ENCODE measurements at places on chromosomes 6 and 20. TPM values are rescaled to one million over a fixed set of nuclear protein-coding genes. Genes with fewer than 3 reads are reported as not detected.

TGM3 gene
- 0.08 TPM for total RNA-seq

RHAG gene
- 345 TPM for total RNA-seq

RIMS1 gene
- total RNA-seq, result 0.09 TPM

MCHR2 gene
- total RNA-seq, result not detected

BNIP5 gene
- not detected for total RNA-seq

GRM1 gene
- total RNA-seq, result under 0.01 TPM

LCA5 gene
- total RNA-seq, result 0.84 TPM

RFX6 gene
- total RNA-seq, result not detected

- no peak for DNase-seq
- no peak overlapping the region for H3K4me3 ChIP-seq
- no peaks in the 10 kb centered on the region for H3K4me1 ChIP-seq
- H3K36me3 ChIP-seq, result no peaks in the 10 kb centered on the region
- no peak overlapping the region for H3K27ac ChIP-seq
- H3K27me3 ChIP-seq, result no peaks in the 10 kb centered on the region
Observed at GRCh38 chr6:108966855-108967755, 118.9 kb downstream of the ARMC2 start.

- H3K4me3 ChIP-seq, result no peak overlapping the region
- no peaks in the 10 kb centered on the region for H3K27me3 ChIP-seq
- no peak overlapping the region for H3K27ac ChIP-seq
- DNase-seq, result no peak
- H3K4me1 ChIP-seq, result no peaks in the 10 kb centered on the region
Observed at GRCh38 chr20:35297155-35297554, 4.9 kb upstream of the FAM83C start.

DNA sequence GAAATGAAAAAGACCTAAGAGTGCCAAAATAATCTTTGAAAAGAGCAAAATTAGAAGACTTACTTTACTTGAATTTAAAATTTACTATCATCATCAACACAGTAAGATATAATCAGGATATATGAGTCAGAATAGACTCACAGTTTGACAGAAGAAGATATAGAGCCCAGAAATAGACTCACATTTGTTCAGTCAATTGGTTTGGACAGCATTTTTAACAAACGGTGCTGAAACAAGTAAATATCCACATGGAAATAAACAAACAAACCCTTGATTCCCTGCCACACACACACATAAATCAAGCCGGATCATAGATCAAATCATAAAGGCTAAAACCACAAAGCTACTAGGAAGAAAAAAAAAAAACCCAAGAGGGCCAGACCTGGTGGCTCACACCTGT, 291.1 kb downstream of the ADGRG6 start:
- no peaks in the 10 kb centered on the region for H3K36me3 ChIP-seq
- H3K27ac ChIP-seq, result no peak overlapping the region
- H3K4me1 ChIP-seq, result no peaks in the 10 kb centered on the region
- H3K27me3 ChIP-seq, result peaks cover 2% of the 10 kb centered on the region

DNA sequence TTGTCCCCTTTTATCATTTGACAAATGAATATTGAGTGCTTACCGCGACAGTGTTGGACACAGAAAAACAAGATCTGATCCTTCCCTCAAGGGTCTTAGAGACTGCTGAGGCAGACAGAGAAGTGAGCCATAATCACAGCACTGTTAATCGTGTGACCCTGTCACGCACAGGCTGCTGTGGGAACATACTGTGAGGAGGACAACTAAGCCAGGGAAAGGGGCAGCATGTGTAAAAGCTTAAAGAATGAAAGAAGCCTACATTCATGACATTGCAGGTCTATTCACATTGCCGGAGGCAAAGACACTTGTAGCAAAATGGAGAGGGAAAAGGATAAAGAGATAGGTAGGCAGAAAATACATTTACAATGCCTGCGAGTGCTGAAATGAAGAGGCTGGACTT, 32.7 kb downstream of the TRDN start:
- H3K27me3 ChIP-seq, result no peaks in the 10 kb centered on the region
- no peak overlapping the region for H3K4me3 ChIP-seq
- no peak for DNase-seq
- no peak overlapping the region for H3K27ac ChIP-seq

DNA sequence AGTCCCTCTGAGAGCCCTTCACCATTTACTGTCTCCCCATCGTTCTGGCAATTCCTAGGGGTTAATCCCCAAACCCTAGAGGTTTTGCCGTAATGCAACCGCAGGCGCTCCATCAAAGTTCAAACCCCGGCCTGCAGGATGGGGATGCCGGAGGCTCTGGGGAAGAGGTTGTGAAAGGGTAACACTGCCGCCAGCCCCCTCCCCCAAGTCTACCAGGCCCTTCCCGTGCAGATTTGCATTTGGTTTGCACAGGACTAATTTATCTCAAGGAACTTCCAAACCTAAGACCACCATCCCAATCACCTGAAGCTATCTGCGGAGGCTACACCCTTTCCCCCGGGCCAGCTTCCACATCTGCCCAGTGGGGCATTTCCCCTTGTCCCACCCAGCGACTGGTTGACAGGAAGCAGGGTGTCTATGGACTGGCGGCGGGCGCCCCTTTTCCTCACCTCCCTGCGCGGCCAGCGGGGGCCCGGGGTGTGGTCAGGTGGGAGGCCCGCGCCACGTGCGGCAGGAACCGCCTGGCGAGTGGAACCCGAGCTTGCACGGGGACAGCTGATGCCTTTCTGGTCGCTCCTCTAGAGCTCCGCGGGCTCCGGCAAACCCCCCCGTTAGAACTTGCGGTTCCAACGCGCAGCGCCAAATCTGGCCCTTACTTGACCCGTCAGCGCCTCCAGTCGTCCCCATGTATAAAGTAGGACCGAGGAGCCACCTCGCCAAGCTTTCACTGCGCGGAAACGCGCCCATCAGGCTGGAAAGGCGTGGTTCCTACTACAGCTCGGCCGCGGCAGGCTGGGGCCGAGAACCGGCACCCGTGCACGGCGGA, 9.4 kb upstream of the SLC4A11 start:
- H3K4me3 ChIP-seq, result no peak overlapping the region
- no peak for DNase-seq
- no peak overlapping the region for H3K27ac ChIP-seq
- peaks cover 5% of the 10 kb centered on the region for H3K4me1 ChIP-seq
- no peaks in the 10 kb centered on the region for H3K27me3 ChIP-seq
- peaks cover 3% of the 10 kb centered on the region for H3K36me3 ChIP-seq

- no peak overlapping the region for H3K4me3 ChIP-seq
- DNase-seq, result no peak
- H3K4me1 ChIP-seq, result no peaks in the 10 kb centered on the region
- no peaks in the 10 kb centered on the region for H3K36me3 ChIP-seq
Observed at GRCh38 chr6:37689381-37689780, 8.3 kb downstream of the MDGA1 start.

DNA sequence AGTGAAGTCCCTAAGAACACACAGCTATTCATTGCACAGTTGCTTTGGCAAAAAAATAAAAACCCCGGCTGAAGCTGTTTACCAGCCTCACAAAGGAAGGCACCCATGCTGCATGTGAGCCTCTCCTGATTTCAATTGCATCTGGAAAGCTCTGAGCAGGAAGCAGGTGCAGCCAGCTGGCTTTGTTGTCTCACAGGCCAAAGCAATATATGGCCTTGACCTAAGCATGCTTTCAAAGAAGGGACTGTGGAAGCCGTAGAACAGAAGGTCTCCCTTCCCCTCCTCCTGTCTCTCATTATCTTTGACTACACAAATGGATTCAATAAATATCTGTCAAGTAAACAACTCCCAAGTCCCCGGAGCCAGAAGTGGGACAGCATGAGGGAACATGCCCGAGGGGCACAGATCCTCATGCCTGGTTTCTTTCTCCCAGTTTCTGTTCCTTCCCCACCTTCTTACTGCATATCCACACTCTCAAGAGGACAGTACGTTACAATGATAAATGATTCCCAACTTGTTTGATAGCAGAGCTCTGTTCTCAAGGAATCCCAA, 57.2 kb upstream of the PCSK2 start:
- H3K27me3 ChIP-seq, result no peaks in the 10 kb centered on the region
- no peak overlapping the region for H3K27ac ChIP-seq
- no peak for DNase-seq

DNA sequence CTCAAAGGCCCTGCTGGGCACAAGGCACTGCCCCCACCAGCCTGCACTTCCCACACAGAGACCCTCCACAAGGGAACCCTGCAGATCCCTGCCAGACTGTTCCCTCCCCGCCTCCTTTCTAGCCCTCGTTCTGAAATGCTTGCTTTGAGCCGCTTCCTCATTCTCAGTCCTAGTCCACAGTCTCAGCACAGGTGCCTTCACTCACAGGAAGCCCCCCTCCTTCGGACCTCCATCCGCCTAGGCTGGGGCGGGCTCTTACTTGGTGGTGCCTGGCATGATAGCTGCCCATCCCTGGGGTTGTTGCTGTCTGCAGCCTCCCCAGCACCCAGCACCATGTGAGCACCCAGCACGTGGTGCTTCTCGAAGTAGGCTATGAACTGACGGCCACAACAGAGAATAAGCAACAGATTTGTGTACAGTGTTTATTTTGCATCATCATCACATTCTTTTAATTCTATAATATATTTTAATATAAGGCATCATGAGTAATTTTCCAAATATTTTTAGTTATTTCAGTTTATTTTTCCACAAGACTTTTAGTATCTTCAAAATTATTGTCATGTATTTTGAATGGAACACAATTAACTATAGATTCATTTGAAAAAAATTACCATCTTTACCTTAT, 12.3 kb downstream of the CST5 start:
- no peaks in the 10 kb centered on the region for H3K4me1 ChIP-seq
- H3K36me3 ChIP-seq, result no peaks in the 10 kb centered on the region
- DNase-seq, result no peak
- no peak overlapping the region for H3K4me3 ChIP-seq
- H3K27ac ChIP-seq, result no peak overlapping the region

DNA sequence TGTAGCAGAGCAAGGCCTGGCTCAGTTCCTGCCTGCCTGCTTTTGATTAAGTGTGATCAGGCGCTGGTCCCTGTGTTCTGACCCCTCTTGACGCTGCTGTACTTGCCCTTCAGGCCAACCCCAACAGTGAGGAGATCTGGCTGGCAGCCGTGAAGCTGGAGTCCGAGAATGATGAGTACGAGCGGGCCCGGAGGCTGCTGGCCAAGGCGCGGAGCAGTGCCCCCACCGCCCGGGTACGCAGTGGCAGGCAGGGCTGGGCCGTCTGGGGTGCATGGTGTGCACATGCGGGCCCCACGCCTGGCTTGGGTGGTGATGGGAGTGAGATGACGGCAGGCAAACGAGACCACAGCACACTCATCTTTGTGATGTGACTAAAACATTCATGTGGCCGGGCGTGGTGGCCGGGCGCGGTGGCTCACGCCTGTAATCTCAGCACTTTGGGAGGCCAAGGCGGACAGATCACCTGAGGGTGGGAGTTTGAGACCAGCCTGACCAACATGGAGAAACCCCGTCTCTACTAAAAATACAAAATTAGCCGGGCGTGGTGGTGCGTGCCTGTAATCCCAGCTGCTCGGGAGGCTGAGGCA, 10.1 kb upstream of the C20orf204 start:
- DNase-seq, result no peak
- peaks cover 15% of the 10 kb centered on the region for H3K4me1 ChIP-seq
- no peak overlapping the region for H3K4me3 ChIP-seq
- peaks cover 25% of the 10 kb centered on the region for H3K36me3 ChIP-seq
- no peaks in the 10 kb centered on the region for H3K27me3 ChIP-seq

GRCh38 chr20:54625497-54625896, 150.1 kb downstream of the DOK5 start:
- no peak for DNase-seq
- no peak overlapping the region for H3K4me3 ChIP-seq
- no peak overlapping the region for H3K27ac ChIP-seq
- no peaks in the 10 kb centered on the region for H3K27me3 ChIP-seq
- H3K36me3 ChIP-seq, result no peaks in the 10 kb centered on the region

- H3K4me3 ChIP-seq, result no peak overlapping the region
- no peaks in the 10 kb centered on the region for H3K27me3 ChIP-seq
- H3K4me1 ChIP-seq, result no peaks in the 10 kb centered on the region
- H3K36me3 ChIP-seq, result no peaks in the 10 kb centered on the region
- no peak overlapping the region for H3K27ac ChIP-seq
Observed at GRCh38 chr6:68229566-68229965, 405.5 kb upstream of the ADGRB3 start.

GRCh38 chr20:56697476-56697875, 68.4 kb downstream of the TFAP2C start:
- no peaks in the 10 kb centered on the region for H3K4me1 ChIP-seq
- H3K36me3 ChIP-seq, result no peaks in the 10 kb centered on the region
- no peak overlapping the region for H3K4me3 ChIP-seq
- DNase-seq, result no peak
- no peak overlapping the region for H3K27ac ChIP-seq

DNA sequence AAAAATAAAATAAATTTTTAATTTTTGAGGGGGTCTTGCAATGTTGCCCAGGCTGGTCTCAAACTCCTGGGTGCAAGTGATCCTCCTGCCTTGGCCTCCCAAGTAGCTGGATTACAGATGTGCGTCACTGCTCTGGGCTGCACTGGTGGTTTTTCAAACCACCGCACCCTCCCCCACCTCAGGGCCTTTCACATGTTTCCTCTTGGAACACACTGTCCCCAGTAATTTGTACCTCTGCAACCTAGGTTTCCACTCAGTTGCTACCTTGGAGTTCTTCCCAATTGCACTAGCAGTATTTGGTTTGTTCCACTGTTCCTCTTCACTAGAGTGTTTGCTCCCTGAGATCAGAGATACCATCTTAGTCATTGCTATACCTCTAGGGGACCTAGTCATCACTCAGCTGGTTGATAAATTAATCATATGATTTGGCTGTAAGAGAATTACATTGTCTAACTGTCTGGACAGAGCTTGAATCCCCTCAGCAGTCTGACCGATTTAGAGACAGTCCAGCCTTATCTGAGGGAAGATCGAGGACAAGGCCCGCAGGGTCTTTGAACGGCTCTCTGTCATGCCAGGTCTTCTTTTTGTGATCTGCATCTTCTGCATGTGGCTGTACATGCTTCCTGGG, 32.0 kb downstream of the CEP43 start:
- no peak overlapping the region for H3K27ac ChIP-seq
- H3K4me1 ChIP-seq, result no peaks in the 10 kb centered on the region
- no peaks in the 10 kb centered on the region for H3K27me3 ChIP-seq
- H3K4me3 ChIP-seq, result no peak overlapping the region

- DNase-seq, result no peak
- peaks cover 8% of the 10 kb centered on the region for H3K4me1 ChIP-seq
- no peaks in the 10 kb centered on the region for H3K27me3 ChIP-seq
- H3K27ac ChIP-seq, result no peak overlapping the region
Observed at GRCh38 chr6:232982-233640, 59.2 kb upstream of the DUSP22 start.

GRCh38 chr6:27791182-27791943, 120.8 kb downstream of the OR2B2 start:
- no peaks in the 10 kb centered on the region for H3K27me3 ChIP-seq
- no peaks in the 10 kb centered on the region for H3K36me3 ChIP-seq
- no peak overlapping the region for H3K27ac ChIP-seq
- no peak for DNase-seq
- H3K4me1 ChIP-seq, result peaks cover 2% of the 10 kb centered on the region
